ENCODE measurements at places on chromosomes 7 and 10.

DNA sequence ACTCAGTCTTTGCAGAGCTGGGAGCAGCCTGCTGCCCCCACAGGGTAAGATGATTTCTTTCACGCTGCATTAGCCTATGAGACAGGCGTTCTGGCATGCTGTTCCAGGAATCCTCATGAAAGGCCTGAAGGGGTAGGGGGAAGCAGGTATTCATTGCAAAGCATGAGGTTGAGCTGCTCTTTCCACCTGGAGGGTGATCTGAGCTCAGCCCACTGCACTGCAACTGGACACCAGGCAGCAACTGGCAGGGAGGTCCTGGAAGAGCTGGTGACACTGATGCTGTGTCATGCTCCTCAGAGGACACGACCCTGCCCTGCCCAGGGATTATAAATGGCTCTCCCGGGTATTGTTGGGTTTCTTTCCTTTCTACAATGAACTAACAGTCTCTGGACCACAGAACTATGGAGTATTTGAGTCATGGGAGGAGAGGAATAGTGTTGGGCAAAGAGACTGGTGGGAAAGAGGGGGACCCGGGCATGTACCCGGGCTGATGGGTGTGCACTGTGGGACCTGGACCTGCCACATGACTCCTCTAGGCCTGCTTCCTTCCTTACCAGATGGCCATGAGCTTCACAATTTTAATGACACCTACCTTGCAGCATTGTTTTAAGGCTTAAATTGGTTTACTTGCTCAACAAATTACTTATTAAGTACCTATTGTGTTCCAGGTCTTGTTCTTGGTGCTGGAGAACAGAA is 24.3 kb downstream of the SLC25A28 start:
- DNase-seq: no peak

GRCh38 chr10:3478153-3478552 is 305.6 kb upstream of the PITRM1 start:
- no peak for DNase-seq

- DNase-seq: no peak
Measured at GRCh38 chr10:4677296-4678021, 148.5 kb upstream of the AKR1E2 start.

DNA sequence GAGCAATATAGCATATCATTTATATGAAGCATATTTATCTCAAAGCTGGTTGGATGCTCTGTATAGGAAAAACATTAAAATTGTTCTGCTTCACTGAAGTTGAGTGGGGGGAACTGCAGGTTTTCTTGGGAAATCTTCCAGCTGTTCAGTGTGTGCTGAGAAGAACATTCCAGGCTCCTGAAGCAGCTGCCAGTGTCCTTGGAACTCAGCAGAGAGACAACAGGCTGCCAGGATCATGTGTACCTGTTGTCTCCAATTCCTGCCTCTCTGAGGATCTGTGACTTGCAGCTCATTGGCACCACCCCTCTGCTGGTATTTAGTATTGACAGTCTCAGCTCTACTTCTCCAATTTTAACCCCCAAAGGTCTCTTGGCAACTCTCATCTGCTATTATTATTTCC is 42.3 kb upstream of the PRKG1 start:
- no peak for DNase-seq

DNA sequence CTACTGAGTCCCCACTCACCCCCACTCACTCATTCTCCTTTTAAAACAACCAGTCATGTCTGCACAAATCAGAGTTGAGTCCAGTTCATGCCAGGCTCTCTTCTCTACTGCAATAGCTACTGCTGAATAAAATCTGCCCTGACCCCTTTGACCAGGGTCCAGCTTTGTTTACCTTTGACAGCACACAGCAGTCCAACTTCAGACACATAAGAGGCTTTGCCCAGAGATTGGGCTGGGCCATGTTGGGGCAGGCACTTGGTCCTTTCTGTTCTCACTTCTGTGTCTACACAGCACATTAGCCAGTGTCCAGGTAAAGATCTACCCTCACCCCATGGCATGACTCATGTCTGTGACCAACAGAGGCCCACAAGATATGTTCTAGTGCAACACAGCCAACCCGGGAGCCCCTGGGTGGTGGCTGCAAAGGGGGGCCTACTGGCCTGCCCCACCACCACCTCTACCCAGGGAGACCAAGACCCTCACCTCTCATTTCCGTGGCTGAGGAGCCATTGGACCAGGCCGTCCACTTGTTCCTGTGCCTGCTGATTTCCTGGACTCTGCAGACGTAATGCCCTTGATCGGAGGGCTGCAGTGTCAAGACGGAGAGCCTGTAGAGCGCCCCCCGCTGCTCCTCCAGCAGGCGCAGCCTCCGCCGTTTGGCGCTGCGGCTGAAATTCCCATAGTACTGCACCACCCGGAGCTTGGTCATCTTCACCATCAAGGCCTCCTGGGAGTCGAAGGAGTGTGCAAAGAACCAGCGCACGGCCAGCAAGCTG is 8.0 kb downstream of the VSTM4 start:
- no peak for DNase-seq

GRCh38 chr10:19164461-19164860 is 115.9 kb downstream of the MALRD1 start:
- no peak for DNase-seq

All from NB4 (cell line).